ENCODE measurements at places on chromosomes 16 and 17. TPM values are rescaled to one million over a fixed set of nuclear protein-coding genes. Genes with fewer than 3 reads are reported as not detected.

- peak; percentile 94 for DNase-seq
Observed at GRCh38 chr16:54462151-54462651, 175.6 kb upstream of the IRX3 start.

Gene KLHL10
- polyA plus RNA-seq, result 0.09 TPM

DNA sequence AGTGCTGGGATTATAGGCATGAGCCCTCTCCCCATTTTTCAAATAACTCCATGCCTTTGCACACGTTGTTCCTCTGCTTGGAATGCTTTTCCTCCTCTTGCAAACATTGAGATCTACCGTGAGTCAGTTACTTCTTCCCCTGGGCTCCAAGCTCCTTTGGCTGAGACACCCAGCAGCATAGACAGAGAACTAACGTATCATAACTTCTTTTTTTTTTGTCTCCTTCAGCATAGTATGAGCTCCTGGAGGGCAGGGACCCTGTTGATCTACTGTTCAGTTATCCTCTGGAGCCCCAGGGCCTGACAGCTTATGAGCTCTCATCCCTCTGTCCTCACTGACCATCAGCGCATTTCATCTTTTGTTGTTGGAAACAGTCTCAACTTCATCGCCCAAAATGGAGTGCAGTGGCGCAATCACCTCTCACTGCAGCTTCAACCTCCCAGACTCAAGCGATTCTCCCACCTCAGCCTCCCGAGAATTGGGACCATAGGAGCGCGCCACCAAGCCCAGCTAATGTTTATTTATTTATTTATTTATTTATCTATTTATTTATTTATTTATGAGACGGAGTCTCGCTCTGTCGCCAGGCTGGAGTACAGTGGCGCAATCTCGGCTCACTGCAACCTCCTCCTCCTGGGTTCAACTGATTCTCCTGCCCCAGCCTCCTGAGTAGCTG is 2.2 kb downstream of the SPAG7 start:
- no peak for DNase-seq

DNA sequence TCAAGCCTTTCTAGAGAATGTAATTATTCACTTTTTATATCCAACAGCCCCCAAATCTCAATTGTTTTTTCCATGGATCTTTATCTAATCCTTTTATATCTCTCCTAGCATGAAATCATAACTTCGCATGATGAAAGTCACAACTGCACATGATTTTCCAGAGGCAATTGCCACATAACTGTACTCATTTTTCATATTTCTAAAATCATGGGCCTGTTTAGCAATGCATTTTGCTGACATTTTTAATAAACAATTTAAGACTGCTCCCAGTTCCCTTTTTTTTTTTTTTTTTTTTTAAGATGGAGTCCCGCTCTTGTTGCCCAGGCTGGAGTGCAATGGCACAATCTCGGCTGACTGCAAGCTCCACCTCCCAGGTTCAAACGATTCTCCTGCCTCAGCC is 83.5 kb downstream of the VMP1 start:
- no peak for DNase-seq

DNA sequence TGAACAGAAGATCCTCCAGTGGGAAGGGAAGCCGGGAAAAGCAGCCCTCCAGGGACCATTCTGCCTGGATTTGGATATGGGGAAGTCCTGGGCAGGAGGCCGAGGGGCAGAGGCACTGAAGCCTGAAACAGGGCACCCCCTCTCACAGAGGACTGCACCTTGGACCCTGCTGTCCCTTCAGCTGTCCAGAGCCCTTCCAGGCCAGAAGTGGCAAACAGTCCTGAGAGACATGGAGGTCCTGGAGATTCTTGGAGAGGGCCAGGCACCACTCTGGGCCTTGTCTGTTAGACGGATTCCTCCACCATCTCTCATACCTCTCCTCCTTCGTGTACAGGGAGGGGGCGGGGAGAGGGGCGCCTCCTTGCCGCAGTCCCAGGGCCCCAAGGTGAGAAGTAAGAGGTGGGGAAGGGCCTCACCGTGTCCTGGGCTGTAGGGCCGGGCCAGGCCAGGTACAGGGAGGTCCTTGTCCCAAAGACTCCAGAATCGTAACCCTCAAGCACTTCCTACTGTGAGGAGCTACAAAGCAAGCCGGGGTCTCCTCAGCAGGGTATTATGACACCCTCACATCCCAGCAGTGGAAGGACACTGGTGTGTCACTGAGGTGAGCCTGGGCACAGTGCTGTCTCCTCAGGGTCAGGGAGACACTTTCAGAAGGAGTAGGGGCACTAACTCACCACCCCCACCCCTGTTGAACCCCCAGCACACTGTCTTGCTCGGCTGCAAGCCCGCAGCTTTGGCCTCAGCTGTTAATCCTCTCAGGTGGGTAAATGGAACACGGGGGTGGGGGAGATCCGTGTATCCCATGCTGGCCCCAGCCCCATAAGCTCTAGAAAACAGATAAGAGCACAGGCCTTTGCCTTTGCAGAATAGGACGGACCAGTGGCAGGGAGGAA is 16.6 kb upstream of the TBX2 start:
- DNase-seq, result no peak

DNA sequence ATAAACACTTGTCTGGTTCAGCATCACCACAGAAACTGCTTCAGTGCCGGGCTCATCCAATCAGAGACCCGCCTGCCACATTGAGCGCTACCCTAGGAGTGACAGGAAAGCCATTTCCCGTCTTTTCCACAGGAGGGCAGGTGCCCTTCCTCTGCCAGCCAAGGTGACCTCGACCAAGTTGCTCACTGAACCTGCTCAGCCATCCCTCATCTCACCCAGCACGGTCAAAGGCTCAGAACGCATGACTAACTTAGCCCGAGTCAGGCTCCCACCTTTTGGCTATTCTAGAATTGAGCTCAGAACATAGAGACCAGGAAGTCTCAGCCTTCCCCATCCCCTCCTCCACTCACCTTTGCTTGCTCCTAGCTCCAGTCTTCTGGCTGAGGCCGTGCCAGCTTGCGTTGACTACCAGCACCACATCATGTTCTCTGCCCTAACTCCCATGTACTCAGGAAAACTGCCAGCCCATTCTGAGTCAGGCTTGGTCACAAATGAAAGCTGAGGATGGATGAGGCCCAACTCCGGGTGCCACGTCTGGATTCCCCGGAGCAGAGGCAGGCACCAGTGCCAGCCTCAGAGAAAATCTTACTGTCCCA is 15.6 kb downstream of the MRPS23 start:
- DNase-seq, result peak; percentile 91

DNA sequence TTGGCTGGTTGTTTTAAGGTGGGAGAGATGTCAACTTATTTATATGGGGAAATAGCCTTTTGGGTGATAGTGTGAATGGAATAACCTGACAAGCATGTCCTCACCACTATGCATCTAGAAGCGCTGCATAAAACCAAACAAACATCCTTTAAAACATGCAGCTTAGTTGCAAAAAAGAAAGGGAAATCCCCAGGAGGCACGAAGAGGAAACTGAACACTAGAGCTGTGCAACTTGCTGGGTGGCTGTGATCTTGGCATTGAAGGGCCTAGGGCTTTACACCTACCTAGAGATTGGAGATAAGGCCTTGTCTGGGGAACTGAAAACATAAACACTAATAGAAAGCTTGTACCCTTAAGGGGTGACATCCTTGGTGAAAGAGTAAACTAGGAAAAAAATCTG is 7.3 kb downstream of the C16orf54 start:
- no peak for DNase-seq

GRCh38 chr17:82866590-82867191 is 26.9 kb upstream of the ZNF750 start:
- DNase-seq, result peak; percentile 91

Gene PTX4
- 0.18 TPM for polyA plus RNA-seq

Gene JUP
- polyA plus RNA-seq, result 3.1 TPM

GRCh38 chr17:22435231-22435974 is 743.1 kb downstream of the KCNJ18 start:
- no peak for DNase-seq

Gene ABCA9
- polyA plus RNA-seq, result 0.24 TPM

Gene CHST4
- polyA plus RNA-seq, result not detected

DNA sequence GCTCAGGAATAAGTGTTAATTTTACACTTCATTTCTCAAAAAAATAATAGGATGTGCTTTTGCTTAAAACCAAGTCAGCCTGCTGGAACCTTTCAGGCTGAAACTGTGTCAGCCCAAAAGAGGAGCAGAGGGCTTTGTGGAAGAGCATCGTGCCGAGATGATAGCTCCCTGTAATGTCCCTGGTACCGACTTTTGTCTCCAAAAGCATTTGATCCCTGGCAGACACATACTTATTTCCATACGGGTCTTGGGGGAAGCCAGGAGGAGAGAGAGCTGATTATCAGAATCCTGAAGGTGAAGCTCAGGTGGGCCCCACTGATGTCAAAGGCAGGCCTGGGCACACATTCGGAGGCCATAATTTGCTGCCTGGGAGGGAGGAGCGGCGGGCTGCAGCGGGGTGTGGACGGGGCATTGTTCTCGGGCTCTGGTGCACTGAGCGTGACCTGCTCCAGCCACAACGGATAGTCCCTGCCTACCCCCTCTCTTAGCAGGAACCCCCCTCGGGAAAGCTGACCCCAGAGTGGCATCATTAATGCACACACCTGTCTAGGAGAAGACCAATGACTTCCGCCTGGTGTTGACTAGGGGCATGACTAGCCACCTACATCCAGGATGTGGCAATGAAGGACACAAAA is 155.9 kb downstream of the C16orf78 start:
- DNase-seq, result no peak

- no peak for DNase-seq
Observed at GRCh38 chr16:74100395-74101326, 196.0 kb upstream of the PSMD7 start.

Gene TMEM100
- not detected for polyA plus RNA-seq

Gene KRT13
- polyA plus RNA-seq, result not detected

- DNase-seq, result no peak
Observed at GRCh38 chr17:45310380-45311324, 6.2 kb downstream of the MAP3K14 start.

DNA sequence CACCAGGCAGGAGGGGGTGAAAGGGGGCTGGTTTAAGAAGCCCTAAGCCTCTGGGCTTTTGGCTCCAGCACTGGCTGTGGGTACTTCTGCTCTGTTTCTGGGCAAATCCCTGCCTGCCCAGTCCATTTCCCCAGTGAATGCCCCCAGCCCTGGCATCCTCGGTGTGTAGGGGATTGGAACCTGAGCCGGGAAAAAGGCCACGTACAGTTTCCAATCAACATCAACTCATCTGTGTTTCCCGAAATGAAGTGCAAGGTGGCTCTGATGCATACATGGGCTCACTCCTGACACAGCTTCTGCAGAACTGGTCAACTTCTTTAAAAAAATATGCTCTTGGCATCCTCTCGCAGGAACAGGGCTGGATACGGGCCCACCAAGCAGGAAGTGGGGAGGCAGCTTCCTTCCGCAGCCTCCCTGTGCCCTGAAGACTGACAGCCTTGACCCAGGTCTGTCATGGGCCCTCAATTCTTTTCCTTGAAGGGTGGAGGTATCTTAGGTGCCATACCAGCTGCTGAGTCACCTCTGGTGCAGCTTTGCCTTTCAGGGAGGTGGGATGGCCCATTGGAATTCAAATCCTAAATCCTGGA is 73.3 kb downstream of the N4BP1 start:
- peak; percentile 56 for DNase-seq

GRCh38 chr17:43983515-43984411 is 20.7 kb upstream of the NAGS start:
- peak; percentile 42 for DNase-seq

GRCh38 chr16:80259290-80259805 is 281.4 kb upstream of the DYNLRB2 start:
- no peak for DNase-seq

DNA sequence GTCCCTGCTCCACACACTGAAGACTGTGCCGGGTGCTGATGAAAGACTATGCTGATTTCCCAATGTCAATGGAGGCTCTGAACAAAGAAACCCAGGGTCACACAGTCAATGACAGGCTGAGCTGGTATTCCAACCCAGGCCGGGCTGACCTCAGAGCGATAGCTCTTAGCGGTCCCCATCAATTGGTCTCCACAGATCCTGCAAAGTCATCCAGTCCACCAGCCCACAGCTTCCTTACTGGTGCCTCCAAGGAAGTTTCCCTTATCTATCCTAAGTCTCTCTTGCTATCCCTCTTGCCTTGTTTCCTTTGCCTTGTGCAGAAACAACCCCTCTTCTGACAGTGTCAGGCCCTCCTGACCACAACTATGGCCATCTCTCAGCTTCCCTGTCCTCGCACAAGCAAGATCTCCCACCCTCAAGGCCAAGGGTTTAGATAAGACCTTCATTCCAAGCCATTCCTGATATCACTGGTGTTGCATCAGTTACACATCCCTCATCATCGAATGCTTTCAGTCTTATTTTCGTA is 52.7 kb upstream of the KSR1 start:
- DNase-seq, result no peak

GRCh38 chr17:81540676-81541027 is 11.5 kb downstream of the FAAP100 start:
- DNase-seq, result no peak

- no peak for DNase-seq
Observed at GRCh38 chr16:1495211-1495888, 2.2 kb downstream of the TELO2 start.

Gene PIRT
- not detected for polyA plus RNA-seq

- no peak for DNase-seq
Observed at GRCh38 chr16:26511463-26511862, 555.3 kb upstream of the C16orf82 start.

DNA sequence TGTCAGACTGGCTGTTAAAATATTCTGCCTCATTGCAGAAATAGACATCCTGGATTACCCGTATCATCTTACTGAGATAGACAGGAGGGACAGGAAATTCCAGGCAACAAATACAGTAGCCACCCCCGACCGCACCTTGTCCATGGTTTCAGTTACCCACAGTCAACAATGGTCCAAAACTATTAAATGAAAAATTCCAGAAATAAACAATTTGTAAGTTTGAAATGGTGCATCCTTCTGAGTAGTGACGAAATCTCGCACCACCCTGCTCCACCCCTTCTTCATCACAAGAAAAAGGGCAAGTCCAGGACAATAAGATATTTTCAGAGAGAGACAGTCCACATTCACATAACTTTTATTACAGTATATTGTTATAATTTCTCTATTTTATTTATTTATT is 23.6 kb upstream of the PRSS54 start:
- DNase-seq, result no peak

Data from GM23248 (cell line).